ENCODE measurements at places on chromosomes 7 and 10.
A peak's percentile ranks its signal among the peaks of the same experiment; 100 is the strongest.

GRCh38 chr7:139853506-139854123, 24.6 kb downstream of the TBXAS1 start:
- no peak for DNase-seq

DNA sequence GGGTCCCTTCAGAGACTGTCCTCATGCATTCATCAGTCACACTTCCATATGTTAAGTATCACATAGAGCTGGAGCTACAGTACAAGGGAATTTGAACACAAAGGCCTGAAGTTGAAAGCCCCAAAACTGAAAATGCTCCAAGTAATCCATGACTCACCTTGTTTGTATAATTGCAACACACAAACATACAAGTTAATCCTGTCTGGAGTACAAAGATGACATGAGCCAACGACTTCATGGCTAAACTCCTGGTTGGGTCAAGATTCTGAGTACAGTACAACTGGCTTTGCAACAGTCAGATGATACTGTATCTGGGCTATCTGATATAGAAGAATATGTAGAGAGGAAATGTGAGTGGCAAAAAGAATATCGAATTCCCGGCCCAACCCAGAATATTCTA, 73.1 kb upstream of the AASS start:
- no peak for DNase-seq

GRCh38 chr7:116578526-116578925, 53.7 kb downstream of the CAV1 start:
- no peak for DNase-seq

DNA sequence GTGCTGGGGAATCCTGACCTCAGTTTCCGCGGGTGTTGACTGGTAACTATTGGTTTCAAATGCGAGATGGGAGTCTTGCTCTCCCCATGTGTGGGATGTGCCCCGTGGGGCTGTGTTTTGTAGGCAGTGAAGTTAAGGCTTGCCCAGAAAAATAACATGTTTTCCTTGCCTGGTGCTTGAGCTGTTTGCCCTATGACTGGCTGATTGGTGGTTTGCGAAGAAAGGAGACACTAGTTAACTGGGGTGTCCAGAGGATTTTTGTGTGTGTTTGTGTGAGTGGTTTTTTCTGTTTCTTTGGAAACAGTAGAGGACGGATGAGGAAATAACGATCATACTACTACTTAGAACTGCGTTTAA, 61.9 kb downstream of the CREB5 start:
- DNase-seq: no peak

- peak; percentile 33 for DNase-seq
These were observed 73.6 kb downstream of the EGFR start for GRCh38 chr7:55092186-55092974.
